ENCODE measurements at places on chromosomes 2 and 18.

GRCh38 chr2:105180491-105180972, 61.0 kb upstream of the GPR45 start:
- no peak for DNase-seq

DNA sequence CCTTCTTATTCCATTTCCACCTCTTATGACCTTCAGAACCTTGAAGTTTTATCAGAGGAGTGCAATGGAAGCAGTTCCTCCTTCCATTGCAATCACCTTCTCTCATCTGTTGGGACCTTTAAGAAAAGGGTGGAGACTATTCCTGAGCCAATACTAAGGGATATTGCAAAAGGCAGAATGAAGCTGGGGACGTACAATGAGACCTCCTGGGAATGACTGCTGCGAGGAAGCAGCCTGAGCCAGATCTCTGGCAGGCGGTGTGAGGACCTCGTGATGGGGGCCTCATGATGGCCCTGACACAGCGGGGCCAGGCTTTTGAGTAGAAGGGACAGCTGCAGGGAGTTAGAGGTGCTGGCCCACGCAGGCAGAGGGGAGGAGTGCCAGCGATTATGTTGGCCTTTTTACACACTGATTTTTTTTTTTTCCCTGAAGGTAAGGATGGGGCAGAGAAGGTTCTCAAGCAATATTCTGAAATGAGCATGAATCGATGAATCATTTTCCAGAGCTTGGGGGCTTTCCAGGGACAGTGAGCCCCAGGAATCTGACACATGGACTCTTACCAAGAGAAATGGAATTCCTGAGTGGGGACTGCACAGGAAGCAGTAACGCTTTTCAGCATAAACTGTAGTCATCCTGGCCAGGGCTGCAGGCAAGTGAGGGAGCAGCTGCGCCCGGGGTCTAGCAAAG, 40.0 kb upstream of the LAPTM4A start:
- no peak for DNase-seq

GRCh38 chr2:112646102-112646719, 472 bp downstream of the SLC20A1 start:
- DNase-seq: no peak

DNA sequence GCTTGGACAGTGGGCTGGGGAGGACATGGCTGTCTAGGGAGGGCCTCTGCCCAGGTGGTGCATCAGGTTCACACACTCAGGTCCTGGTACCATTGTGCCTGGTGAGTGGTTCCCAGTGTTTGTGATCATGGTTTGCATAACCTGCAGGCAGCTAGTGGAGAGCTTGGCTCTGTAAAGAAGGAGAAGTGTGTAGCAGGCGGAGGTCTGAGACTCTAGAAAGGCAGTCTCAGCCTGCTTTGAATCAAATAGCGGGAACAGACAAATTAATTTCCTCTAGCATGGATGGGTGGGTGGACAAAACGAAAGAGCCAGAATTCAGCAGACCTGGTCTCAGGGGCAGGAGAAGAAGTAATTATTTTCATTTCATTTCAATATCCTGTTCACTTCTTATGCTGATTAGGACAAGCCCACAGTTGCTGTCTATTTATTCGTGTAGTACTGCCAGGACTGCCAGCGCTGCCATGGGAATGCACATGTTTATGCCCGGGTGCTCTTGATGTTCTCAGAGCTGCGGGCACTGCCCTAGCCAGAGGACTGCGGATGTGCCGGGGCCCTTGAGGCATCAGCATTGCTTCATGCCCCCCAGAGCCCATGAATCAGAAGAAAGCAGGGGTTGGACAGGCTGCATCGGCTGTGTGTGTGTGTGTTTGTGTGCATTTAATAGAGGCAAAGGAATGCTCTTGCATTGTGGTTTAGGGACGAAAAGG, 45.4 kb upstream of the DLX2 start:
- no peak for DNase-seq

GRCh38 chr2:172761306-172761705, 25.7 kb downstream of the RAPGEF4 start:
- no peak for DNase-seq

GRCh38 chr2:180291060-180291459, 284.0 kb upstream of the CWC22 start:
- no peak for DNase-seq

GRCh38 chr2:195818106-195818505, 161.1 kb downstream of the SLC39A10 start:
- no peak for DNase-seq

All from activated CD8-positive, alpha-beta memory T cell treated with anti-CD3 and anti-CD28 coated beads for 4 hours (primary cell).